Cardiac septum (tissue), 1 donor: ENCODE measurements at places on chromosomes 5 and 9. TPM values are rescaled to one million over a fixed set of nuclear protein-coding genes. Genes with fewer than 3 reads are reported as not detected.
A peak's percentile ranks its signal among the peaks of the same experiment; 100 is the strongest.

The NAIP gene
- 9.2 TPM for total RNA-seq

The RNF183 gene
- not detected for total RNA-seq

The TIFAB gene
- total RNA-seq: not detected

The IFNA21 gene
- not detected for total RNA-seq

The CRB2 gene
- total RNA-seq: not detected

The MLANA gene
- not detected for total RNA-seq

The DND1 gene
- 0.48 TPM for total RNA-seq

The CLINT1 gene
- 53.0 TPM for total RNA-seq

The TMC1 gene
- 0.27 TPM for total RNA-seq

The PALM2AKAP2 gene
- 165 TPM for total RNA-seq

The LRRC70 gene
- total RNA-seq: 2.2 TPM

The GMCL2 gene
- not detected for total RNA-seq

GRCh38 chr5:83199126-83199525 is 121.8 kb downstream of the XRCC4 start:
- no peak for DNase-seq

DNA sequence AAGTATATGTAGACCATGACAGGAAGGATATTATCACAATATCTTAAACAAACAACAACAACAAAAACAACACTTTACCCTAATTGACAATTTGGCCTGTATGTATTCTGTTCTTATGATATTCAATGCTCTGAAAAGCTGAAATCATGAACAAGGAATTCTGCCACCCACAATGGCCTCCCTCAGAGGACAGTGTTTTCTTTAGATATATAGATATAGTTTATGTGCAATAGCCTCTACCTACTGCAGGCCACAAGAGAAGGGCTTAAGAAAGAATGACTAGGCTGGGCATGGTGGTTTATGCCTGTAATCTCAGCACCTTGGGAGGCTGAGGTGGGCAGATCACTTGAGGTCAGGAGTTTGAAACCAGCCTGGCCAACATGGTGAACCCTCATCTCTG is 104.8 kb downstream of the STARD4 start:
- no peak for DNase-seq

DNA sequence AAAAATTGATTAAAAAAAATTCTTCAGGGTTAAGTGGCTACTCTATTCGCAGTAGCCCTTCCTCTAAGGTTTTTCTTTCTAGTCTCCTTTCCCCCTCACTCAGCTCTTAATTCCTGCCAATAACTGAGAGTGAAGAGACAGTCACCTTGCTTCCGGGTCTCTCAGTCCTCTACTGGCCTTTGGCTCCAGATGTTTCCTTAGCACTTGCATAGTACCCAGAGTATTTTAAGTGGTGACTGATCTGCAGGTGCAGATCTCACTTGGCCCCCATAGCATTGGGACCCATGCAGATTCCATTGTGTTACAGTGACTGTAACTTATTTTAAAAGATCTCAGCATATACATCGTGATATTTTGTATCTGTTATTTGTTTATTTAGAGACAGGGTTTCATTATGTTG is 66.2 kb downstream of the GCNT1 start:
- no peak for DNase-seq

GRCh38 chr5:135942202-135942771 is 12.5 kb downstream of the LECT2 start:
- DNase-seq: no peak

DNA sequence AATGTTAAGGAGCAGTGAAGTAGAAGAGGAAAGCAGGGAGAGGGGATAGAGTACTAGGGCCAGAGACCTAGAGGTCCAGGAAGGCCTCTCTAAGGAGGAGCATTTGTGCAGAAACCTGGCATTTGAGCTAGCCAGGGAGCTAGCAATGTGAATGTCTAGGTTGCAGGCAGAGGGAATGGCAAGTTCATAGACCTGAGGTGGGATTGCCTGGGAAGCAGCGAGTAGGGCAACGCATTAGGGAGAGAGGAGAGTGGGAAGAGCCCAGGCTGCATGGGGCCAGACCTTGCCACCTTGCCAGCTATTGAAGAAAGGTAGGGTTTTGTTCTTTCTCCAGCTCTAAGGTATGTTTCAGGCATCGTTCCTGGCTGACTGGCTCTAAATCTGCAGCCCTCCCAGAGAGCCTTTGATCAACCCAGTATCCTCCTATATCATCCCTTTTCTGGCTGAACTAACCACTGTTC is 54.0 kb downstream of the SLC22A5 start:
- DNase-seq: no peak

- no peak for DNase-seq
Measured at GRCh38 chr5:157555037-157555640, 20.4 kb downstream of the ADAM19 start.

DNA sequence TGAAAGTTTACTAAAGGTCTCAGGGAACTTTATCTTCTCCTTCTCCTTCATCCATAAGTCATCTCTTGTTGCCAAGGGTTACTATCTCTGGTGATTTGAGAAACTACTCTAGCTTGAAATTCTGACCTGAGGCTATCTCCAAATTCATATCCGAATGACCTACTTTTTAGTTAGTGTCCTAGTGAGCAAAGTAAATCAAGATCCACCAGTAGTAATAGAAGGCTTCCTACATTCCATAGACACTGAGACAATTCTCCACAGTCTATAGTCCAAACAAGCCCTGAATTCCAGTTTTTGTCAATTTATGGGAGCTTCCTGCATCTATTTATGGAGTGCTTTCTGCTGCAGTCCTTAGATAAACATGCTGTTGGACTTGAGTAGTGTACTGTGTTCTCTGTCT is 5.0 kb downstream of the IL7R start:
- no peak for DNase-seq

DNA sequence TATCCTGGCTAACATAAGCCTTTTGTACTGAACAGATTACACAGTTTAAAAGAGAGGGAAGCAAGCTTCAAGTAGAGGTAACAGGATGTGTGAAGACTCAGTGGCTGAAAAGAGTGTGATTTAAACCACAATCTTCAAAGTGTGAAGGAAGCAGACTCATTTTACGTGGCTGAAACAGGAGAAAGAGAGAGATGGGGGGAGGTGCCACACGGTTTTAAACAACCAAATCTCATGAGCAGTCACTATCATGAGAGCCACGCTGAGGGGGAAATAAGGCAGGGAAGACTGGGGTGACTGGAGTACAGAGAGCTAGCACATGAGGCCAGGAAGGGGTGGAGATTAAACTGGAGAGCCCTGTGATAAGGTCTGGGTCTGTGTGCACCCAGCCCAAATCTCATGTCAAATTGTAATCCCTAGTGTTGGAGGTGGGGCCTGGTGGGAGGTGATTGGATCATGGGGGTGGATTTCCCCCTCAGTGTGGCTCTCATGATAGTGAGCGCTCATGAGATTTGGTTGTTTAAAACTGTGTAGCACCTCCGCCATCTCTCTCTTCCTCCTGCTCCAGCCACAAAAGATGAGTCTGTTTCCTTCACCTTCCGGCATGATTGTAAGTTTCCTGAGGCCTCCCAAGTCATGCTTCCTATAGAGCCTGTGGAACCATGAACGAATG is 318.6 kb upstream of the CD180 start:
- DNase-seq: no peak

DNA sequence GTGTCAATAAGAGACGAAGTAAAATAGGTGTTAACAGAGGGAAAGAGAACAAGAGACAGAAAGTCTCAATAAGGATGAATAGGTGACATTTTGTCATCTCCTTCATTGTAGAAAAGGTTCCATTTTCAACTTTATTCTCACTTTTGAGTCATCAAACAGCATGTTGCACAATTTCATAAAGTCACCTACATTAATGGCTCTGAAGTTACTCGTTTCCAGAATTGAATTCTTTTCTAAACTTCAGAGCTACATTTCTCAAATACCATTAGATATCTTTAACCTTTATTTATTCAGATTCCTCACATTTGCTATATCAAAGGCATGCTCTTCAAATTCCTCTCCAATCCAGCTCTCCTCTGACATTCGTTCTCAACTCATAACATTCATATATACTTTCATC is 13.1 kb downstream of the ADAMTS6 start:
- no peak for DNase-seq

- no peak for DNase-seq
Measured at GRCh38 chr5:96790961-96791504, 16.7 kb downstream of the ERAP1 start.

DNA sequence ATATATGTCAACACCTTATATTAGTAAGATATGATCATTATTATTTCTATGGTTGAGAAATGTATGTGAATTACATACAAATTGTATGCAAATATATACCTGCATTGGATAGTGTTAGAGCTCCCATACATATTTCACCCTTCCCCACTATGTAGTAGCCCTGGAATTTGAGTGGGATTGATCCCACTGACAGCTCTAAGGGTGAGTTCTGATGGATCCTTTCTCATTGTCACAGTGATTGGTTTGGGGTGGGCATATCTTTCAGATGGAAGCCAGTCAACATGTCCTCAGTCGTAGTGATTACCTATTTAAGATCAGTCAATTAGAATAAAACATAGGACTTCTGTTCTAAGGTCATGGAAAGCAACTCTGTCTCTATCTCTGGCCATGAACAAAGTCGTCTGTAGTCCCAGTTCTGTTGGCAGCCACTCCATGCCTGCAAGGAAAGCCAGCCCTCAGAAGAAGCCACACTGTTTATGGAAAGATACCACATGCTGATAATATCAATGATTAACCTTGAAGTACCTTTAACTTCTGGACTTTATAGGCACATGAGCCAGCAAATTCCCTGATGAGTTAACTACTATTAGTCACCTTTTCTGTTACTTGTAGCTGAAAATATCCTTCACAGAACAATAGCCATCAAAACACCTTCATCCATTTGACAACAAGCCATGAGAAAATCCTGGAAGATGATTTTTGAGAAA is 5.1 kb upstream of the CCDC192 start:
- DNase-seq: no peak

DNA sequence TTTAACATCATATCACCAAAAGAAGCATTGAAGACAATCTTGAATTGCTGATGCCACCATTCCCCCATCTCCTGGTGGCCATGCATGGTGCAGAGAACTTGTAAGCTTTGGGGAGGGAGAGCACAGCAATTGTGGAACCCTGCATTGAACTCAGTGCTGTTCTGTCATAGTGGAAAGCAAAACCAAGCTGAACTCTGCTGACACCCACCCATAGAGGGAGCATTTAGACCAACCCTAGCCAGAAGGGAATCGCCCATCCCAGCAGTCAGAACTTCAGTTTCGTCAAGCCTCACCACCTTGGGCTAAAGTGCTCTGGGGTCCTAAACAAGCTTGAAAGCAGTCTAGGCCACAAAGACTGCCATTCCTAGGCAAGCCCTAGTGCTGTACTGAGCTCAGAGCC is 37.4 kb upstream of the RUSC2 start:
- no peak for DNase-seq

- DNase-seq: no peak
Measured at GRCh38 chr5:171783051-171783450, 2.6 kb upstream of the SMIM23 start.

DNA sequence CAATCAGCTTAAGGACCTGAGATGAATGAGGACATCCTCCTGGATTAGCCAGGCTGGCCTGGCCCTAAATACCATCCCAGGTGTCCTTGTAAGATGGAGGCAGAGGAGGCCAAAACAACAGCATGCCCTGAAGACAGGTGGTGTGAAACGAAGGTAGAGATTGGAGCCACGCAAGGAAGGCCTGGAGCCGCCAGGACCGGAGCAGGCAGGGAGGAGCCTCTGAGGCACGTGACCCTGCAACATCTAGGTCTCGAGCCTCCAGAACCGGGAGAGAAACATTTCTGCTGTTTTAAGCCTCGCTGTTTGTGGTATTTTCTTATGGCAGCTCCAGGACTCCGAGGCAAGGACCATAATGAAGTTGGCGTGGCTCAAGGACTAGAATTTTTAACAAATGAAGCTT is 9.7 kb upstream of the COL5A1 start:
- peak; percentile 66 for DNase-seq

DNA sequence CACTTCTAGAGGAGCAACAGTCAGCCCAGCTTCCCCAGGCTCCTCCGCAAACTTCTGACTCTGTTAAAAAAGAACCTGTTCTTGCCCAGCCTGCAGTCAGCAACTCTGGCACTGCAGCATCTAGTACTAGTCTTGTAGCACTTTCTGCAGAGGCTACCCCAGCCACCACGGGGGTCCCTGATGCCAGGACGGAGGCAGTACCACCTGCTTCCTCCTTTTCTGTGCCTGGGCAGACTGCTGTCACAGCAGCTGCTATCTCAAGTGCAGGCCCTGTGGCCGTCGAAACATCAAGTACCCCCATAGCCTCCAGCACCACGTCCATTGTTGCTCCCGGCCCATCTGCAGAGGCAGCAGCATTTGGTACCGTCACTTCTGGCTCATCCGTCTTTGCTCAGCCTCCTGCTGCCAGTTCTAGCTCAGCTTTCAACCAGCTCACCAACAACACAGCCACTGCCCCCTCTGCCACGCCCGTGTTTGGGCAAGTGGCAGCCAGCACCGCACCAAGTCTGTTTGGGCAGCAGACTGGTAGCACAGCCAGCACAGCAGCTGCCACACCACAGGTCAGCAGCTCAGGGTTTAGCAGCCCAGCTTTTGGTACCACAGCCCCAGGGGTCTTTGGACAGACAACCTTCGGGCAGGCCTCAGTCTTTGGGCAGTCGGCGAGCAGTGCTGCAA is 72.8 kb downstream of the NUP214 start:
- DNase-seq: no peak

DNA sequence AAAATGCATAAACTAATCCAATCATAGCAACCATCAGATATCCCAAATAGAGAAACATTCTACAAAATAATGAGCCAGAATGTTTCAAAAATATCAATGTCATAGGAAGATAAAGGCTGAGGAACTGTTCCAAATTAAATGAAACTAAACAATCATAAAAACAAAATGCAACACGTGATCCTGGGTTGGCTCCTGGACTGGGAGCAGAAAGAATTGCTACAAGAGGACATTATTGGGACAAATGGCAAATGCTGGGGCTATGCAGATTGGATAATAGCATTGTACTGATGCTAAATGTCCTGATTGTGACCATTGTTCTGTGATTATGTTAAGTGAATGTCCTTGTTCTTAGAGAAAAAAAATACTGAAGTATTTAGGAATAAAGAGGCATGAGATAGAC is 54.2 kb upstream of the AKNA start:
- no peak for DNase-seq

GRCh38 chr9:19470981-19471650 is 62.3 kb downstream of the ACER2 start:
- peak; percentile 57 for DNase-seq

GRCh38 chr5:17257705-17258273 is 40.4 kb downstream of the BASP1 start:
- no peak for DNase-seq

DNA sequence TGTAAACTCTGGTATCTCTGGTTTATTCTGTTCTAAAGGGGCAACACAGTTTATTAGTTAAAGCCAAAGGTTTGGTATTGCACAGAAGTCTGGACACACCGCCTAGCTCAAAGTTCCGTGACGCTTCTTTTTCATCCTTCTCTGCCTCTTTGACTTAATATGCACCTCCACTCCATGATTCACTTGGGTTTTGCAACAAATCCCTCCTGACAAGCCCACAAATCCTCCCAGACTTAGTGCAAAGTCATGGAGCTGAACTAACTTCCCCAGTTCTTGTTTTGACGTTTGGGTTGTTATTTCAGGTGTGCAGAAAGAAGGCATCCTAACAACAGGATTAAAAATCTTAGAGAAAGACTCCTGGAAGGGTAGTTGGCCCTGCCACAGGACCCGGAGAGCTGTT is 441.6 kb upstream of the DMAC1 start:
- DNase-seq: no peak

- DNase-seq: no peak
Measured at GRCh38 chr5:174454464-174454863, 269.9 kb upstream of the MSX2 start.
